ENCODE measurements at places on chromosomes 4 and X.

GRCh38 chrX:2450681-2451080 is 50.1 kb downstream of the DHRSX start:
- DNase-seq = no peak

DNA sequence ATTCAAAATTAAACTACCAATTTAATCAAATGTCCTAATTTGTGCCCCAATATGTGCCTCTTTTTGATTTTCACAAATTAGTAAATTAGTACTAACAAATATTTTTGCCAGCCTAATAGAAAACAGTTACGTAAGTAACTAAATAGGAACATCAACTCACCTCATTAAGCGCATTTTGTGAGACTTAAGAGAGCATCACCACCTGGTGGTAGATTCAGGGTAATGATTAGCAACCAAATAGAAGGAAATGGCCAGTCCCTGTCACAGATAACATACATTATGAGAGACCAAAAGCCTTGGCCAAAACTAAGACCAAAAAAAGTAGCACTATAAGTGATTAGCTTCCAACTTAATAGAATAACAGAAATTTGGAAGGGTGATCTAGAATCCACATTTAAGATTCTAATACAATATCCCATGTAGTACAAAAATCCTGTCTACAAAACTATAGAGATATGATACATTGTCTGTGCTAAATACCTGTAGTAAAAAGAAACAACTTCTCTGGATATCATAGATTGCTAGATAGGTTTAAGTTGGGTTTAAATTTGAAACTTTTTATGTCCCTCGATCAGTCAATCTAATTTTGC is 46.7 kb downstream of the C4orf46 start:
- DNase-seq = no peak

DNA sequence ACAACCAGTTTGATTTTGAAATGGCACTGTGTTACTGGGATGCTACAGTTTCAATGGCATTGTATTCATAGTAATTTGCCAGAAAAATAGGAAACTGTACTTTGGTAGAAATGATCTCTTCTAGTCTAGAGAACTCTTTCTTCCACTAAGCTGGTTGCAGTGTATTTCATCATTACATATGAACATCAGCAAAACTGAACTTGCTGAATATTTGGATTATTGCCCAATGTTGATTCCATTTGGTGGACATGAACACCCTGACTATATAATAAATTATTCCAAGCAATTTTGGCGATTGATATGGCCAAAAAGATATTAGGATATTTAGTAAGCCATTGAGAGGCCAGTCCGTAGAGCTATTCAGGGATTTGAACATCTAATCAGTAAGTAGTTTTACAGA is 191.8 kb upstream of the CXorf66 start:
- no peak for DNase-seq

DNA sequence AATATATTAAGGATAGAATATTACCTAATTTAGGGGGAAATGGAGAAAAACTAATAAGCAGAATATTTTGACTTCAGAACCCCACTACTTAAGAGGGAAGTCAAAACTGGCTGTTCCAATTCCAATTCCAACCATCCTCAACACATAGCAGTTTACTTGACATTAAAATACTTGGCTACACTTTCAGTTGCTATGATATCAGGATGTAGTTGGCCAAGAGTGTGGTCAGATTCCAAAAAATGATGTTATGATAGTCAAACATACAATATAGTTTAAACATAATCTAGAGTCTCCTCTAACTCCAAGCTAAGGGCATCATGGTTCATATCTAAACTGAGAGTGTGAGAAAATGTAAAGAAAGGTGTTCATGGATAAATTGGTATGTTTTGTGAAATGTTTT is 16.5 kb upstream of the SMIM14 start:
- DNase-seq = no peak

DNA sequence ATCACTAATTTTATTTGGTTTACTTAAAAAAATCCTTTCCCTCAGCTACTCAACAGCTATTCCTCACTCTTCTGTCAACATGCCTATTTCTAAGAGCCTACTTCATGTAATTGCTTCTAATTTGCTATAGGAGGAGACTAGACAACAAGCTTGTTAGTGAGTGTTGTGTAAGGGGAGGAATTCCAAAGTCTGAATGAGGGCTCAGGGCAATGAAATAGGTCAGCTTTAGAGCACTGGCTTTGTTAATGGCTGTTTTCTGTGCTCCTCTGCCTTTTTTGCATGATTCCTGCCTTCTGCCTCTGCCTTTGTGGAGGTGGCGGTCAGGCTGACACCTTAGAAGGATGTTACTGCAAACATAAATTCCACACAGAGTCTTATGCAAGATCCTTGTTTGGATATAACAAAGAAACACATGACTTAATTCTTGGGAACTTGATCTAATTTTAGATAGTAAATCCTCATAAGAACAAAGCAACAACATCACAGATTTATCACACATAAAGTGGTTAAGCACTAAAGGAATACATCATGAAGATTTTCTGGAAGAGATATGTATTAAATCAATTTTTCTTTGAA is 15.0 kb upstream of the PAGE1 start:
- no peak for DNase-seq

Measured in activated CD8-positive, alpha-beta memory T cell treated with anti-CD3 and anti-CD28 coated beads for 24 hours (primary cell).